Endothelial cell (in vitro differentiated cells): ENCODE measurements at places on chromosomes 12 and 14.
A peak's percentile ranks its signal among the peaks of the same experiment; 100 is the strongest.

- H3K27me3 ChIP-seq: peaks cover 4% of the 10 kb centered on the region
- H3K4me3 ChIP-seq: peak overlapping the region; percentile 22
- DNase-seq: no peak
- peak overlapping the region; percentile 43 for H3K27ac ChIP-seq
Measured at GRCh38 chr12:4115570-4115969, 158.0 kb upstream of the CCND2 start.

- H3K4me1 ChIP-seq: peaks cover 8% of the 10 kb centered on the region
- H3K4me3 ChIP-seq: no peak overlapping the region
- H3K27ac ChIP-seq: no peak overlapping the region
- DNase-seq: no peak
- peaks cover 5% of the 10 kb centered on the region for H3K36me3 ChIP-seq
Measured at GRCh38 chr14:50015716-50016115, 100.7 kb downstream of the VCPKMT start.

DNA sequence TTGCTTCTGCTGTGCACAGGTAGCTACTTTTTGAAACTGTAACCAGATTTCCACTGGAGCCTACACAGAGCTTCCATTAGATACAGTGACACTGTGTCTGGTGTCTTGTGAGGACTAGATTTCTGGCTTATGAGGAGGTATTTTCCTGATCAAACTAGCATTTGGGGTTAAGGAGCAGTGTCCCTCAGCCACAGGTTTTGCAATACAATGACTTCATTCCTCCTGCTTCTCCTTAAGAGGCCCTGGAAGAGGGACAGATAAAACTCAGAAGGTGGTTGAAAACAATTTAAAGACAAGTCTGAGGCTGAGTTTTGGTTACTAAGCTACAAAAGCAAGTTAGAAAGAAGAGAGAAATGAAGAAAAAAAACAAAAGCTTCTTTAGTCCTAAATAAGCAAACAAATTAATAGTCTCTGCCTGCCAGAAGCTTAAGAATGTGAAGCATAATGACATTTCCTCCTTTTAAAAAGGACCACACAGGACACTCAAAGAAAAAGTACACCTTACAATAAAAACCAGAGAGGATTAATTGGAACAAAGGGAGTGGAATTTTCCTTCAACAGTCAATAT lies 53.0 kb downstream of the PKP2 start:
- no peak overlapping the region for H3K27ac ChIP-seq
- H3K27me3 ChIP-seq: peaks cover 2% of the 10 kb centered on the region
- no peak overlapping the region for H3K4me3 ChIP-seq
- DNase-seq: no peak

DNA sequence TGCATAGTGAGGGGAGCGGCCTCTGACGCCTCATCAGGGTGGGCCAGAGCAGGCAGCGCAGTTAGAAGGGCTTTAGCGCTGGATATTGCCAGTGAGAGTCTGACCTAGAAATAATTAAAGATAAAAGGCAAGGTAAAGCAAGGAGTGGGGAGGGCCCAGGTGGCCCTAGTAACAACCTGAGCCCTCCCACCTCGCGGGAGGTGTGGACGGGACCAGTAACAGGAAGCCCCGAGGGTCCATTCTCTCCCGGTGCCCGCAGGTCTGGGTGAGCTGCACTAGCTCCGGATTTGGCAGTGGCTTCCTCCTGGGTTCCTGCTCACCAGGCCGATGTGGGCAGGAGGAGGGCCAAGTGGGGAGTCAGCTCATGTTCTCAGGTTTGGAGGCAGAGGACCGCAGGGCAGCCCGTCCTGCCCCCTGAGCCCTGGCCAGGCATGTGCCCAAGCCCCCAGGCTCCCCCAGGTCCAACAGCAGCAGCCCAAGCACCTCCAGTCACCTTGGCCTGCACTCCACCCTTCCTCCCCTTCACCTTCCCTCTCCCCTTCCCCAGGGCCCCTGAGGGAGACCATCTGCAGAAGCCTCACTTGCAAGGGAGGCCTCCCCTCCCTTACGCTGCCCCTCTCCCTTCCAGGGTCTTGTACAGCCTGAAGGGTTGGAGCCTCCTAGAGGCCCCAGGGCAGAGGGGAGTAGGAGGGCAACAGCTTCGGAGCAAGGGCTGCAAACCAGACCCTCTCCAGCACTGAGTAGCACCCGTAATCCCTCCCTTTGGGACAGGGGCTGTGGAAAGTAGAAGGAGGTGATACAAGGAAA lies 144.3 kb upstream of the FKBP4 start:
- no peak overlapping the region for H3K27ac ChIP-seq
- H3K4me1 ChIP-seq: peaks cover 5% of the 10 kb centered on the region
- peaks cover 11% of the 10 kb centered on the region for H3K27me3 ChIP-seq
- no peaks in the 10 kb centered on the region for H3K36me3 ChIP-seq
- H3K4me3 ChIP-seq: no peak overlapping the region

DNA sequence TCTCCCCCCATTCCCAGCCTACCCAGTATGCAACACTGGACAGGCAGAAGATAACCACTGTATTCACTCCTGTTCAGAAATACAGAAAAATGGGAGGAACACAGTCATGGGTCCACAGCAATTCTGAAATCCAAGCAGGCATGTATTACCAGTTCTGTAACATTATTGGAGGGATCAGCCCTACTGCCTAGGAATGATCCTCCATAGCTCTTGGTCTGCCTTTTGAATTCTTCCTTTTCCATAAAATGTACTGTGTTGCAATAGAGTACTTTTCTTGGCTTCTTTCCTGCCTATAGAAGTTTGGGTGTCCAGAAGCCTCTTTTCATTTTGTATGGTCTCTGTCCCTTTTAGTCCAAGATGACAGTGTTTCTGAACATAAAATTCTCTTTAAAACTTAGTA lies 46.5 kb downstream of the SPATS2 start:
- H3K27me3 ChIP-seq: no peaks in the 10 kb centered on the region
- no peak for DNase-seq
- H3K36me3 ChIP-seq: no peaks in the 10 kb centered on the region
- H3K4me3 ChIP-seq: no peak overlapping the region
- H3K4me1 ChIP-seq: no peaks in the 10 kb centered on the region
- no peak overlapping the region for H3K27ac ChIP-seq

DNA sequence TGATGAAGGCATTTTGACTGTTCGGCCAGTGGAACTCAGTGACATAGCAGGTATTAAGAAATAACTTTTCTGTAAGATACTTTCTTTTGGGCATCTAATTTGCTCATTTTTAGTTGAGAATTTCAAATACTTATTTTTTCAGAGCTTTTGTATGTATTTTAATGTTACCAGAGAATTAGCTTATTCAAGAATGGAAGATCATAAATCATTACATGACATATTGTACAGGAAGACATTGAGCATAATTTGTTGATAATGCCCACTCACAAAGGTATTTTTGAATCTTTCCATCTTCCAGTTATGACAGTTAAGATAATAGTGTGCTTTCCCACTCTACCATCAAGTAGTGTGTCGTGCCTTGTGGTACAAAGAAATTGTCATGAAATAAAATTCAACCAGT lies 36.5 kb downstream of the TMEM117 start:
- no peak overlapping the region for H3K27ac ChIP-seq
- no peaks in the 10 kb centered on the region for H3K4me1 ChIP-seq
- H3K36me3 ChIP-seq: no peaks in the 10 kb centered on the region
- DNase-seq: no peak
- H3K4me3 ChIP-seq: no peak overlapping the region
